ENCODE measurements at places on chromosomes 13 and 19.

- no peak for DNase-seq
Measured at GRCh38 chr19:54606230-54606629, 12.8 kb downstream of the LILRA1 start.

- no peak for DNase-seq
Measured at GRCh38 chr13:46906405-46906804, 9.6 kb upstream of the HTR2A start.

- DNase-seq = peak; percentile 88
Measured at GRCh38 chr19:33235269-33235995, 9.8 kb upstream of the SLC7A10 start.

- peak; percentile 17 for DNase-seq
Measured at GRCh38 chr13:101490406-101491015, 38.0 kb downstream of the ITGBL1 start.

GRCh38 chr13:71039440-71039839 is 827.6 kb downstream of the DACH1 start:
- DNase-seq = no peak

DNA sequence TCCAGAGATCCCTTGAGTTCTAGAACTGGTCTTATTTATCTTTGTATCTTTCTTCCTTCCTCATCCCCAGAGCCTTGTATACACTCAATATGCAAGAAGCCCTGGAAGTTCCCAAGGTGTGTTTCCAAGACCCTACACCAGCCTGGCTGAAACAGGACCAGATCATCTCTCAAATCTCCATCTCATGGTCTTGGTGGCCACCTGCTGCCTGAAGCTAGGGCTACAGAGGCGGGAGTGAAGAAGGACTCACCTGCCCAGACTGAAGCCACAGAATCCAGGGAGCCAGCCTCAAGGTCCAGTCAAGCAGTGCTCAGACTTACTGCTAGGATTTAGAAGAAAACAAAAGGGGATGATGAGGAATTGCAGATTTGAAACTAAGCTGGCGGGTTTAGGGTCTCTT is 6.1 kb upstream of the CYSLTR2 start:
- no peak for DNase-seq

- no peak for DNase-seq
Measured at GRCh38 chr19:437041-437440, 23.8 kb downstream of the SHC2 start.

DNA sequence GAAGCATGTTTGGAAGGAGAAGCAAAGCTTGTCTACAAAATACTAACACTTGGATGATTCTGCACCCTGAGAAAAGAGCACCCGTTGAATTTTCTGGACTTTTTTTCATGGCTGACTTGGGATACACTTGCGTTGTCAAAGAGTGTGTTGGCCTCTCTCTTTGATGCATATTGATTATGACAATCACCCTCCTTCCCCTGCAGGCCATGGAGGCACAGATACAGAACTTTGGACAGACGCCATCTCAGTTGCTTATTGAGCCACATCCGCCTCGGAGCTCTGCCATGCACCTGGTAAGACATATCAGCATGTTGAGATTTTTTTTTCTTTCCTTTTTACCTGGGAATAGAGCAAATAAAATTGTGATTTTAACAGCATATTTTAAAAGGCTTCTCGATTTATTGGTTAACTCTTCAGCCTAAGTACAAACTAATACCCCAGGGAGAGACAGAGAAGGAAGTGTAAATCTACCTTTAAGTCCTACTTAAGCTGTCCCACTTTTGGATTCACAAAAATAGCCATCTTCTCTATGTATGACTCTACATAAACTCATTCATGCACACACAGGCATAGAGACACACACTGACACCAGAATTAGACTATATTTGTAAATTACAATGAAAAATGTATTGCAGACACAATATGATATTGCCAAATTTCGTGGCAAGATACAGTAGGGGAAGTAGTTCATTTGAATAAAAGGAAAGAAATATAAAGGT is 169.7 kb upstream of the MAB21L1 start:
- no peak for DNase-seq

DNA sequence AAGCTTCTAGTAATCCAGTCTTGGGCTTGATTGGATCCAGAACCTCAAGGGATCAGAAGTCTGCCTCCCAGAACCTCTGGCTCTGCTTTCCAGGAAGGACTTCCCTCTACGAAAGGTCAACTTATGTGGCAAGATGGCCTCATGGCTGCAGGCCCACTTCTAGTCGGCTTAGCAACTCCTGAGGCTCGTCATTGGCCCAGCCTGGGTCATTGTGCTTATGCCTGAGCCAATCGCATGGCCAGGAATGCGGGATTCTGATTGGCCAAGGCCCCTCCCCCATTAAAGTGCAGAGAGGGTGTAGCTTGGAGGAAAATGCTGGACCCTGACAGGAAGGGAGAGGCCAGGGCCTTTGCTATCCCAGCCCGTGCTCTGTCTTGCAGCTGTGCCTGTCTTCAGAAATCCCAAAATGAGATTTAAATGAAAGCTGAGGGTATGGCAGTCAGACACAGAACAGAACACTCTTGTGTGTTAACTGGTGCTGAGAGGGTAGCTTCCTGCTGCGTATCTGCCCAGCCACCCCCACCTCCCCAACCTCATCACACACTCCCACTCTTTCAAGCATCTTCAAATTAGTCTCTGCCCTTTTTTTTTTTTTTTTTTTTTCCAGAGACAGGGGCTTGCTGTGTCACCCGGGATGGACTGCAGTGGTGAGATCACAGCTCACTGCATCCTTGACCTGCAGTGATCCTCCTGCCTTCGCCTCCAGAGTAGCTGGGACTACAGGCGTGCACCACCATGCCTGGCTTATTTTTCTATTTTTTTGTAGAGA is 5.5 kb upstream of the CCNE1 start:
- DNase-seq = no peak

DNA sequence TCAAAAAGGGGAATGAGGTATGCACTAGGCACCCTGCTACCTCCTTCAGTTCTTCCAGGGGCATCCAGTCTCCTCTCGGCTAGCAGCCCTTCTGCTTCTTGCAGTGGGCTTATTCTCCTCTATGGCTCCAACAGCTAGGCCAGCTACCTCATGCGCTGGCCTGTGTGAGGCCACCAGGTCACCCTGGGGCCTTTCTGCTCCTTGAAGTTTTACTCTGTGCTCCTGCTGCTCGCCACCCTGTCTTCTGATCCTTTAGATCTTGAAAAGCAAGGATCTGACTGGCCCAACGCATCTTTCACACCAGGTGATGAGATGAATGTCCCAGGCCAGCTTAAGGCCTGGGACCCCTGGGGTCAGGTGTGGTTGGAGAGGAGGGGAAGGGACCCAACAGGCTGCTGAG is 66.2 kb downstream of the RUBCNL start:
- no peak for DNase-seq

DNA sequence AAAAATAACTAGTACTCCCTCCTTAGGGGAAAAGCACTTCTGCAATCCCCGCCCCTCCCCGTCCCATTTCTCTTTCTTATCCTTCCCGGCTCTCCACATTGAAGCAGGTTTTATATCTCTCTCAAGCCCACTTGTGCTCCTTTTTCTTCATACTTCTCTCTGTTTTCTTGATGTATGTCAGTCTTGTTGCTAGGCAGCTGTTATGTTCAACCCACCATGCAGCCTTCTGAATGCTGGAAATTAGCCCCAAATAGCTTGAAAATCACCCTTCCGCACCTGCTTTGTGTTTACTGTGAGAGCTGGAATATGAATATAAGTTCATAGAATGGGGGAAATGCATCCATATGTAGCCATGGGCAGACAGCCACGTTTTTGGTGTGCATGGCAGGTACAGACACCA is 461.4 kb downstream of the MYO16 start:
- DNase-seq = no peak

DNA sequence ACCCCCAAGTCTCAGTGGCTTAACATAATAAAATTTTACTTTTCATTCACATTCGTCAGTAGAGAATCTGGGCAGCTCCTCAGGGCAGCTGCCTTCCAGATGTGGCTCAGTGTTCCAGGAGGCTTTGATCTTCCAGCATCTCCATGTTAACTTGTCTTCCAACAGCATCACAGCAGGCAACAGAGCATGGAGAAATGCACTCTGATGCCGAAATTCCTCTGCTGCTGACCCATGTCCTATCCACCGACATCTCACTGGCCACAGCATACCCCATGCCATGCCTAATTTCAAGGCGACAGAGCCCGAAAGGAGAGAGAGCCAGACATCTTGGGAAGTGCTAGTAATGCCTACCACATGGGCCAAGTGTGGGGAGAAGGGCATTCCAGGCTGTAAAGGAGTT is 64.9 kb upstream of the MEDAG start:
- DNase-seq = no peak

DNA sequence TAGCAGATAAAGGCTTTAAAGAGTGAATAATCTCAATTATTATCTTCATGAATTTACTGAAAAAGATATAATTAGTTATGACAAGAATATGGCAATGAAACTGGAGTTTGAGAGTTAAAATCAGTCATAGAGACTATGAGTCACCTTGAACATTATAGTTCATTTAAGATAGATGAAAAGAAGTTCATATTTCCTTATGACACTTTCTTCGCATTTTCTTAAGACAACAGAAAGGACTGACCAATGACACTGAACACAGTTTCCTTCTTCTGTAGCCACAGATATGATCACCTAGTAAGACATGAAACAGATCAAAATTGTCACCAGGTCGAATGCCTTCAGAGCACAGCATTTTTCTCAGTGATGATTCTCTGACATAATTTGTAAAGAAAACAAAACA is 202.1 kb downstream of the KLF12 start:
- DNase-seq = no peak

DNA sequence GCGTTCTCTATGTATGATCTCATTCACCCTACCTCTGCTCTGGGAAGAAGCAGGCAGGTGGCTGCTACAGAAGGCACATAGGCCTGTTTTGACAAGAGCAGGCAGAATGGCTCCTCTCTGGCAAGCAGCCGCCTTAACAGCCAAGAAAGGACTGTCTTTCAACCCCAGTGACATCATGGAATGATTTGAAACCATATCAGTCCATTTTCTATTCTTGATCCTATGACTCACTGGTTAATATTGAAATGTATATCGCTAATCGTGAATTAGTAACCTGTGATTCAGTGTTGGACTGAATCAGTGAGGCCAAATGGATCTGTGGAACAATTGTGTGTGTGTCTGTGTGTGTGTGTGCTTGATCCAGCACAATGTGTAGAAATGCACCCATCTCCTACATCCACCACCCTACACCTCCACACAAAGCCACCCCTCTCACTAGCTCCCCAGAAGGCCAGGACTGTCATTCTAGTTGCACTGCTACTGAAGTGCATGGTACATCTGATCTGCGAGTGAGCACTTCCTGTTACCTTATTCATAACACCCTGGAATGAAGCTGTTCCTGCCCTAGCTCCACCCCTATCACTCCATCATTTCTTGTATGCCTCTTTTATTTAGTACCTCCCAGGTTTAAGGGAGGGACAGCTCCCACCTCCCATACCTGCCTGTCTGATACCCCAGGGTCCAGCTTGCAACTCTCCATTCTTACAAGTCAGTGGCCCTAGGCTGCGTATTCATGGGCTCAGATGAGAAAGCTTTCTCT is 460.0 kb downstream of the FOXO1 start:
- DNase-seq = no peak

DNA sequence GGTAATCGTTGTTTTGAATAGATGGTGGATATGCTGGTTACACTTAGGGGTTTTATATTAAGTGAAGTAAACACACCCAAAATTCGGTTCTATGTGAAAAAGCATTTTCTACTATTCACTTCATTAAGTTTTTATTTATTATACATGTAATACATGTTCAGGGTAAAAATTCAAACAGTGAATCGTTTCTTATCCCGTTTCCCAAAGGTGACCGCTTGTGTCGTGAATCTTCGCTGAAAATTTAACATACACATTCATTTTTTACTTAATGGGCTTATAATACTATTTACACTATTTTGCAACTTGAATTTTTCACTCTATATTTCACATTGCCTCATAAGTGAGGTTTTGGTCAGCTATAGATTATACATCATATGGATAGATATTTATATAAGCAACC is 24.5 kb downstream of the IPO5 start:
- no peak for DNase-seq

- no peak for DNase-seq
Measured at GRCh38 chr13:36293497-36293896, 4.1 kb downstream of the CCDC169 start.

GRCh38 chr19:43798546-43799409 is 3.5 kb downstream of the LYPD5 start:
- no peak for DNase-seq

GRCh38 chr19:17686023-17686521 is 2.1 kb downstream of the UNC13A start:
- DNase-seq = no peak

- no peak for DNase-seq
Measured at GRCh38 chr19:14761607-14762006, 16.8 kb downstream of the ADGRE2 start.

- DNase-seq = no peak
Measured at GRCh38 chr19:49231804-49232203, 74.2 kb downstream of the TRPM4 start.

- DNase-seq = no peak
Measured at GRCh38 chr13:37656247-37656940, 57.8 kb upstream of the POSTN start.

DNA sequence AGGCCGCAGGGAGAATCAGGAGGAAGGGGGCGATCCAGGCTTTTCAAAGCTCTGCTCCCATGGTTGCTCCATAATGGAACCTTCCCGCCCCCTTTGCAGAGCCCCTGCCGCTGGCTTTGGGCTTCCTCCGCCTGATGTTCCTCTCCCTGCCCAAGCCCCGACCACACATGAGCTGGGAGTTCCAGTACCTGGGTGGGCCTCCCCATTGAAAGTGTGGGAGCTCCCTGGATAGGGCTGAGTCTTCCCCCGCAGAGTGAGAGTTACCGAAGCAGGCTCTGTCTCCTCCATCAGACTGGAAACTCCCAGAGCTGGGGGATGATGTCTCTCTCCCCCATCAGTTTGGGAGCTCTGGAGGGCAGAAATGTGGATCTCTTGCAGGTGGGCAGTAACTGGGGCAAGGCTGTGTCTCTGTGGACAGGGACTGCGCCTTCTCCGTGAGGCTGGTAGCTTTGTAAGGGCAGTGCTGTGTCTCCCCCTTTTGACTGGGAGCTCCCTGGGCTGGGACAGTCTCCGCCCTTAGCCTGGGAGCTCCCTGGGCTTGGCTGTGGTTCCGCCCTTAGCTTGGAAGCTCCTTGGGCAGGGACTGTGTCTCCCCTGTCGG is 722 bp downstream of the DCAF15 start:
- DNase-seq = no peak

Data from D721Med (cell line).